ENCODE measurements at places on chromosomes 5 and 9.

GRCh38 chr5:151601391-151601790 lies 10.3 kb upstream of the FAT2 start:
- DNase-seq: no peak

- DNase-seq: no peak
Measured at GRCh38 chr5:172425402-172425801, 28.9 kb downstream of the SH3PXD2B start.

DNA sequence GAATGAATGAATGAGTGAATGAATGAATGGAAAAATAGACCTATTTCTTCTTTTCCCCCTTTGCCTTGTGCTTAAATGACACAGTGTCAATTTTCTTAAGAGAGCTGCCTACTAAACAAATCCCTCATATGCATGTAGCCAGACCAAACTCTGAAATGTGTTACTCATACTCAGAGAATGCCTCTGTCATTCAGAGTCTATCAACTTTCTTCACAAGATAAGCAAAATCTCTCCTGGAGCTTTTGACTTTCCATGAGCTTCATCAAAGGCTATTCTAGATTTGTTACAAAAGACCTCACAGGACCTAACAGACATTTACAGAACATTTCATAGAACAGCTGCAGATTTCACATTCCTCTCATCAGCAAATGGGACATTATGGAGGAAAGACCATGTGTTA lies 275.7 kb upstream of the MSX2 start:
- DNase-seq: no peak

DNA sequence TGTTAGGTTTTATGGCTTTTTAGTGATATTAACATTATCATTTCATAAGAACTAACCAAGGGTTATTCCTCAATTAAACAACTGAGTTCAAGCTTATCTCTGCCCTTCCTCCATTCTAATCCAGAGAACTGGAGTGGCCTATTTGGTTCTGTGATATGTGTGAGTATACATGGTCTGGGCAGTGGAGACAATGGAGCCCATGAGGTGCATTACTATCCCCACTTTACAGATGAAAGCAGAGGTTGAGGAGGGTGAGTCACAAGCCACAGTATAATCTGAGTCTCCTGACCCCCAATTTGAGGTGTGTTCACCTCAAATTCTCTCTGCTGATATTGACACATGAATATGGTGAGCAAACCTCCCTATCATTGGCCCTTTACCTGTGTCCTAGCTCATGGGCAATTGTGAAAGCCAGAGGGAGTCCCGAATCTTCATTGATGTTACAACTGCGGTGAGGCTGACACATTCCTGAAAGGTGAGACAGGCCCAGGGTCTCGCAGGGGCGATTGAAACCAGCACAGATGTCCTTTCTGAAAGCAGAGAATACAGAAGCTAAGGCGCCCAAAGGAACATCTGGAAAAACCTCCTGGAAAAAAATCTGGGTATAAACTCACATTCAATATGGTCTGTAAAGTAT lies 217.2 kb downstream of the TARS1 start:
- DNase-seq: peak; percentile 8

DNA sequence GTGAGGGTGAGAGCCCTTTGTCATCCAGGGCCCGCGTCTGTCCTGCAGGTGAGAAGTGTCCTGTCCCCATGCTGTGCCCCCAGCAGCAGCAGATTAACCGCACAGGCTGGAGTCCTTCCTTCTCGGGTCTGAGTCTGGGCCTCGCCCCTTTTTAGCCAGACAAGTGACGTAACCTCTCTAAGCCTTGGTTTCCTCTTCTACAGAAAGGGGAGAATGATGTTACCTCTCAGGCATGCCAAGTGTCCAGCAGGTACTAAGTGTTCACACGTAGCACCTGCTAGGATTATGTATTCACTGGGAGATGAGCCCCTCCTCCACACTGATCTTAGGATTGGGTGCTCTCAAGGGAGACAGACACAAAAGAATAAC lies 6.9 kb downstream of the NEURL1B start:
- no peak for DNase-seq

GRCh38 chr5:127517110-127517479 lies 345 bp upstream of the PRRC1 start:
- no peak for DNase-seq

DNA sequence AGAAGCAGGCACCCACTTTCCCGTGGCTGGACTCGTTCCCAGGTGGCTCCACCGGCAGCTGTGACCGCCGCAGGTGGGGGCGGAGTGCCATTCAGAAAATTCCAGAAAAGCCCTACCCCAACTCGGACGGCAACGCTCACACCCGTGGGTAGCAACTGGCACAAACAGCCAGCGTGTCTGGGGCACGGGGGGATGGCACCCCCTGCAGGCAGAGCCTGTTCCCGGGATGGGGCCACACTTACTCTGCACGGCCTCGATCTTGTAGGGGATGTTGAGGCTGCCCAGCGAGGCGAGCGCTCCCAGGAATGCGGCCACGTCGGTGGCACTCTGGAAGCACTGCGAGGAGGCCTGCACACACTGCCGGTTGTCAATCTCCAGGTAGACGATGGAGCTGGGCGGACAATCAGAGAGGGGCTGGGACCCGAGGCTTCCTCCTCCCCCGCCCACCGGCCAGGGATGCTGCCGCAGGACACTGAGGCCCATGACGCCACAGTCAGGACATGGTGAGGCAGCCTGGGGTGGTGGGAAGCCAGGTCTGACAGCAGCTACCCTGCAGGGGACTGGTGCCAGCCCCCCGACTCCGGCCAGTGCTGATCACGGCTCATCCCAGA lies 20.2 kb upstream of the SEC16A start:
- DNase-seq: no peak

GRCh38 chr5:89191374-89191773 lies 308.4 kb upstream of the MEF2C start:
- DNase-seq: no peak

- DNase-seq: peak; percentile 41
Measured at GRCh38 chr5:78985725-78986223, 664 bp upstream of the ARSB start.

GRCh38 chr9:14306672-14307660 lies 7.0 kb downstream of the NFIB start:
- DNase-seq: no peak

DNA sequence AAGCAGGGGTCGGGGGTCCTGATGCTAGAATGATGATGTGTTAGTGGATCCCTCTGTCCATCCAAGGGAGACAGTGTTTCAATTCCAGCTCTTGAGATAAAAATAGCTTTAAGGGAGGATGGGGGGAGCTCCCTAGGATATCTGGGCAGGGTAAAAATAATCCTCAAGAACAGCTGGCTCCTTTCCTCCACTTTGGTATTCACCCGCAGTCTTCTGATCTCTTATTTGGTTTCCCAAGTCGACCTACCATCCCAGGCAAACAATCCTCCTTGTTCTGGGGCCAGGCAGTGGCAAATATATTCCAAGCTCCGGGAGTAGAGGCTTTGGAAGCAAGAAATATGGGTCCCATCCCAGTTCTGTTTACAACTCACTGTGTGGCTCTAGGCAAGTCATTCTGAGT lies 14.5 kb upstream of the COL27A1 start:
- no peak for DNase-seq

DNA sequence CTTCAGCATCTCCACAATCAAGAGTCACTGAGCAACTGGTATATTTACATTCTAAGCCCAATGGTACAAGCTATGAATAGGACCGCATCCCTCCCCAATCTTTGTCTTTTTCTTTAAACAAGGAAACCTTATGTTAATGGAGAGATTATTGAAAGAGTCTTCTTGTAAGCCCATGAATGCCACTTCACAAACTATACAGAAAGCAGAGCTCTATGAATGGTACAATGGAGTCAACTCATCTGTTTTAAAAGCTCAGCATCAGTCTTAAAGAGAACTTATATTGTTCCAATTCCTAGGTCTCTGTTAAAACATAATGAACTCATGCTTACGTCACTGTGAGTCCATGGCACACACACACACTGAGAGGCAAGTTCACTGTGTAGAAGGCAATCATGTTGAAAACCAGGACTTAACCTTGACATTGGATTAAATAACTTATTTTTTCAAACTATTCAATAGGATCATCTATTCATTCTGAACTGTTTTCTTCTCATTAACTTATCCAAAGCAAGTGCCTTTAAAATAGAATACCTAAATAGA lies 4.5 kb downstream of the NREP start:
- DNase-seq: no peak

- DNase-seq: no peak
Measured at GRCh38 chr9:132993511-132993939, 15.0 kb downstream of the GFI1B start.

GRCh38 chr5:179375236-179375685 lies 30.0 kb upstream of the ADAMTS2 start:
- no peak for DNase-seq

DNA sequence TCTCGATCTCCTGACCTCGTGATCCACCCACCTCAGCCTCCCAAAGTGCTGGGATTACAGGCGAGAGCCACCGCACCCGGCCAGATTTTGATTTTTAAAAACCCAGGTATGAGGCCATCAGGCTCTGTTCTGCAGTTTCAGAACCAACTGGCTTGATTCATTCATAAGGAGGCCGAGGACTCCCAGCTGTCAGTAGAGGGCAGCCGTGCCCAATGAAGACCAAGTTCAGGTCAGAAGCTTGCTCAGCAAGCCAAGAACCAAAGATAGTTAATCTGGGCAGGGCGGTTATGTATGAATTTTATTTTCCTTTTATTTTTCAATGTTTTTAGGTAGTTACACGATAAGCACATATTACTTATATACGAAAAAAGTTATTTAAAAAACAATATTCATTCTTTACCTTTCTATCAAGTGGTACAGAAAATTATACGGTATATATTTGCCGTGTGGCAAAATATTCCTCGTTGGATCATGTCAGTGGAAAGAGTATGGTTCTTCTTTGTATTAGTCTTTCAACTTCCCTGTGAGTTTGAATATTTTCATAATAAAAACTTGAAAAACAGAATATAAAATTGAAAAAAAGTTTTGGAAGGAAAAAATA lies 18.0 kb downstream of the MGAT1 start:
- peak; percentile 88 for DNase-seq

- peak; percentile 23 for DNase-seq
Measured at GRCh38 chr5:87829217-87829551, 416.5 kb upstream of the CCNH start.

DNA sequence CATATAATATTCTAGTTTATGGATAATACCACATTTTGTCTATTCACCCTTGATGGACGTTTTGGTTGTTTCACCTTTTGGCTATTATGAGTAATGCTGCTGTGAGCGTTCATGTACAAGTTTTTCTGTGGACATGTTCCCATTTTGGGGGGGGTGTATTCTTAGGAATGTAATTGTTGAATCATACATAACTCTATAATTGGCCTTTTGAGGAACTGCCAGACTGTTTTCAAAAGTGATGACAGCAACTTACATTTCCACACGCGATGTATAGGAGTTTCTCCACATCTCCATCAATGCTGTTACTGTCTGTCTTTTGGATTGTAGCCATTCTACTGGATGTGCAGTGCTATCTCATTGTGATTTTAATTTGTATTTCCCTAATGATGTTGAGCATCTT lies 69.8 kb downstream of the SLC46A2 start:
- peak; percentile 80 for DNase-seq

DNA sequence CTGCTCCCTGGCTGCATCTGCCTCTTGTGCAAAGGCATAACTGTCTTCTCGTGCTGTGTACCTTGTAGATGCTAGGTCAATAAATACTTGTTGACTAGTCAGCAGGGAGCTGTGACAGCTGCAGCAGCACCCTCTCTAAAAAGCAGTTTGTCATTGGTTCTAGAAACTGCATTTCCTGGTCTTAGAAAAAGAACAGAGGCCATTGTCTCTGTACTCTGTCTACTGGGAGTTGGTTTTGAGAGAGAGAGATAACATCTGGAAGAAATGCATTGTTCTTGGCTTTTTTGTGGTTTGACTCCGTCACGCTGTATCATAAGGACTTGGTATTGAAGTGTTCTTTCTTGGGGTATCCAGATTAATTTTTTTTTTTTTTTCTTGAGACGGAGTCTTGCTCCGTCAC lies 32.3 kb downstream of the SH3GLB2 start:
- no peak for DNase-seq

- DNase-seq: peak; percentile 82
Measured at GRCh38 chr9:91037511-91038482, 236.2 kb downstream of the SYK start.

DNA sequence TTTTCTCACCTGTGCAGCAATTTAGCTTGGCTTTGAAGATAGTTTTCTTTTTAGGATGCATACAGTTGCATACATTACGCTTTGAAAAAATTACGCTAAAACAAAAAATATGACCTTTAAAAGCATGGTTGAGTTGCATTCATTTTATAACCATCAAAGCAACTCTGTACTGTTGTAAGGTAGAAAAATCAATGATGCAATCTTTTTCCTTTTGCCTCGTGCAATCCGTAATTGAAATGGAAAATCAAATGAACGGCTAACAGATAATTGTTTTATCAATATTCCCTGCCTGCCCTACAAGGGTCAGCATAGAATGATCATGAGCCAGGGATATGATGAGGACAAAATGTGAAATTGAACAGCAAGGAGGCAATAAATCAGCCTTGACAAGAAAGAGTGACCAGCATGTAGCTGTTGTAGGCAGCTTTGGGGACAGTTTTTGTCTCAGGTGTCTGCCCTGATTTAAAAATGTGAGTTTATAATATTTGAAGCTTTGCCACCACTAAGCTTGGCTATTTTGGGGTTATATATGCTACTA lies 98.2 kb downstream of the PBX3 start:
- no peak for DNase-seq

GRCh38 chr5:147093138-147093537 lies 141.7 kb upstream of the STK32A start:
- peak; percentile 29 for DNase-seq

DNA sequence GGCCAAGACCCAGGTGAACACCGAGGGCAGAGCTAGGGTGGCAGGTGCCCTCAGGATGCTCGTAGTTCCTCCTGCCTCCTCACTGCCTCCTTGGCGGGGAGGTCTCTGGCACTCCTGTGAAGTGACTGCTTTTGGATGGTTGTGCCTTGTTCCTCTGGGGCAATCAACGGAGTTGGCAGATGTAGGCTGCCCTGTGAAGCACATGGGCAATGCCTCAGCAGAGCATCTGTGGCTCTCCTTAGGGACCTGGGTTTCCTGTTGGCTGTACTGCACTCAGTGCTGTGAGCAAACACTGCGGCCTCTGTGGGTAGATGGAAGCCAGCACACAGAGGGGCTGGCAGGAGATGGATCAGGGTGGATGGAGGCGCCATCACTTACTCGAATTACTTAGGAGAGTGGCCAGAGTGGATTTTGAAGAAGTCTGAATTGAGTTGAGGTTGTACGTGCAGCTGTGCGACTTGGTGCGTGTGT lies 71.4 kb upstream of the COL5A1 start:
- DNase-seq: peak; percentile 73

DNA sequence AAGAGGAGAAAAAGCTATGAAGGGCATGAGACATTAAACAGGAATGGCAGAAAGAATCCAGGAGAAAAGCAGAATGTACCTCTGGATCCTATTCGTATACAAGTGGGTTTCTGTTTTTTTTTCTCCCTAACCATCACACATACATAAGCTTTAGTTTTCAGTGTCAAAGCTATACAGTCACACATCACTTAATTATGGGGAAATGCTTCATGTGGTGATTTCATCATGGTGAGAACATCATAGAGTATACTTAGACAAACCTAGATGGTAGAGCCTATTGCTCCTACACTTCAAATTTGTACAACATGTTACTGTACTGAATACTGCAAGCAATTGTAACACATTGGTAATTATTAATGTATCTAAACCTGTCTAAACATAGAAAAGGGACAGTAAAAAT lies 290.6 kb downstream of the AOPEP start:
- no peak for DNase-seq

All from AG10803 (cell line).